ENCODE measurements at places on chromosomes 3 and 15.

GRCh38 chr3:180421221-180421620 is 180.7 kb upstream of the TTC14 start:
- DNase-seq = no peak

GRCh38 chr3:194870394-194871110 is 184.9 kb downstream of the FAM43A start:
- no peak for DNase-seq

DNA sequence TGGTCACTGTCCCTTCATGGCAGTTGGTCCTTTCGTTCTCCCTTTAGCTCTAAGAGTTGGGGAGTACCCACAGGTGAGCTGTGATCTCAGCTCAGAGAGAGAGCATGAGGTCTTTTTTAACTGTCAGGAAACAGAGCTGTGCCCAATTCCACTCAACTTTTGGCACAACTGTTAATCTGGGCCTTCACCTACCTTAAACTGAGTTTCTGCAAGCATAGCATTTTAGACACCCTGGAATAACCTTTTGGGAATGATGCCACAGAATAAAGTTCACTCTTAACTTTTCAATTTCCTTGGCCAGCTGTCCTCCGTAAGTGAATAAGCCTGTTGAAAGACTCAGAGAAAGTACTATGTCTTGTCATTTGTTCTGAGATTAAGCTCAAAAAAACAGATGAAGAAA is 35.9 kb downstream of the TUBGCP4 start:
- DNase-seq = no peak

DNA sequence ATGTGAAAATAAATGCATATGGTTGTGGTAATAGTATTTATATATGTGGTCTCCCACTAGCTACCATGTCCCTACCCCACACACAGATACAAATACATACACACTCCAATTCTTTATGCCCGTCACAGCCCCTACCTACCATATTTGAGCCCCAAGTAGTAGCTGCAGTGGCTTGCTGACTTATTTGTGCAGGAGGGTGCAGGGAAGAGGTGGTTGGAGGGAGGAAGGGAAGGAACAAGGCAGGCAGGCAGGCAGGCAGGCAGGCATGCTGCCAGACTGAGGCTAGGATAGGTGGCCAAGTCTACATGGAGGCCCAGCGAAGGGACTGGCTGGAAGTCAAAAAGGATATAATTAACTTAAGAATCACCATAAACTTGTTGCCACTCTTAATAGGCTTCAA is 82.9 kb downstream of the SCN11A start:
- no peak for DNase-seq

- DNase-seq = no peak
Measured at GRCh38 chr3:141814375-141814774, 51.2 kb downstream of the GRK7 start.

DNA sequence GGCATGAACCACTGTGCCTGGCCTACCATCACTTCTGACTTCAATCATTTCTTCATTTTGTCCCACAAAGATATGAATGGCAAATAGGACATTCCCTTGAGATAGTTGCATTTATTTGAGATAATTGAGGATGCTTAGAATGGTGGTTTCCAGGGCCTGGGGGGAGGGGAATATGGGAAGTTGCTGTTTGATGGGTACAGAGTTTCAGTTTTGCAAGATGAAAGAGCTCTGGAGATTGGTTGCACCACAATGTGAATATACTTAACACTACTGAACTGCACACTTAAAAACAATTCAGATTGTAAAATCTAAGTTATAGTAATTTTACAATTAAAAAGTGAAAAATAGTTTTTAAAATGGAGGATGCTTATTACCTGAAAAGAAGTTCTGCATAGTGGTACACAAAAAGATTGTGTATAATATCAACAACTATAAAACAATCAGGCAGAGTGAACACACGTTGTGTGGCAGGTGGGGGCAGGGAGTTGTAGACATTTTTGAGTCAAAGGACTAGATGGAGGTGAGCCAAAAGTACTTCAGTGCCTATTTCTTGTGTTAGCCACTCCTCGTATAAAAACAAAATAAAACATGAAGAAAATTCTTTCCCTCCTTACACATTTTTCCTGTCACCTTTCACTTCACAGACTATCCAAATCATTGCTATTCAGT is 18.5 kb upstream of the RIOX2 start:
- no peak for DNase-seq

- DNase-seq = no peak
Measured at GRCh38 chr3:60028233-60028632, 978.4 kb upstream of the CFAP20DC start.

GRCh38 chr3:99666201-99666600 is 27.8 kb downstream of the COL8A1 start:
- no peak for DNase-seq

- DNase-seq = no peak
Measured at GRCh38 chr3:172132721-172133311, 93.4 kb downstream of the FNDC3B start.

DNA sequence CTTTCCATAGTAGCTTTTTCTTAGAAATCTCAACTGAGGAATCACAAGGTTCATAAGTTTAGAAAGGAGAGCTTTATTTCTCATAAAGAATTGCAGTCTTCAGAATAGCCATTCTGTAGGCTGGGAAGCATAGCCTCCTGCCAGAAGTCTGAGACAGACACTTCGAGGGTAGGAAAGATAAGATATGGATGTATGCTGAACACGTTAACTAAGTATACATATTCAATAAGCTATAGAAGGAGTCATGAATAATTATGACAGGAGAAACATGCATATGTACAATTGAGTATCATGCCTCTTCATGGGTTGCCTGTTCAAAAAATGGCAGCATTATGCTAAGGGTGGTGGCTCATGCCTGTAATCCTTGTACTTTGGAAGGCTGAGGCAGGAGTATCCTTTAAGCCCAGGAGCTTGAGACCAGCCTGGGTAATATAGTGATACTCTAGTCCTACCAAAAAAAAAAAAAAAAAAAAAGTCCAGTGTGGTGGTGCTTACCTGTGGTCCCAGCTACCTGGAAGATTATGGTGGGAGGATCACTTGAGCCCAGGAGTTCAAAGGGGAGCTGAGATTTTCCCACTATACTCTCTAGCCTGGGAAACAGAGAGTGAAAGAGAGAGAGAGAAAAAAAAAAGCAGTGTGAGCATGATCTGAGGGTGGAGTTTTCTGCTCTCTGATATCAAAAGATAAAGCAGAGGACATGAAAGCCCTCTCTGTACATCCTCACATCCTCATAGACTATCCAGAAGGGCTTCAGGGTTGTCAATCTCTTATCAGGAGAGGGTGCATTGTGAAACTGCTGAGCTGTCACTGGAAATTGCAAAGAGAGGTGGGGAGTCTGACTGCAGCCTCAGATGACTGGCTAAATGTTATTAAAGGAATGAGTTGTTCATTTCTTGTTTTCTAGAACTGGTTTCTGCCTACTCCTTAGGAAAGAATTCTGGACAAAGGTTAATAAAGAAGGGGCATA is 23.6 kb upstream of the CADPS start:
- no peak for DNase-seq

Measured in Right ventricle myocardium inferior (tissue), 1 donor.